IPS-NIHi11 (cell line): ENCODE measurements at places on chromosomes 11 and 22.

DNA sequence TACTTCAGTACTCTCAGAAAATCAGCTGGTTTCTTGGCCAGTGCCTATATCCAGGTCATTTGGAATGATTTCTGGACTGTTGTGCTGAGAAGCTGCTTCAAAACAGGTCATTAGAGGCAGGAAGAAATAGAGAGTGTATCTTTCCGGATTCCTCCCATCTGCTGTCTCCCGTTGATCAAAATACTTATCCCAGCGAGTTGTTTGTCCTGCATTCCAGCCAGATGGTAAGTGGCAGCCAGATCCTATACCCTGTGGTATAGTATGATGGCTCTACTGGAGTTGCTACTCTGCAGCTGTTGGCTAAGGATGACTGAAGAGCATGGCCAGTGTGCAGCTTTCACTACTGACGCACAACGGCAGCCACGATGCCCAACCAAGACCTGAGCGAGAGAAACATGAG, 560.9 kb upstream of the ANO5 start:
- no peak for DNase-seq

DNA sequence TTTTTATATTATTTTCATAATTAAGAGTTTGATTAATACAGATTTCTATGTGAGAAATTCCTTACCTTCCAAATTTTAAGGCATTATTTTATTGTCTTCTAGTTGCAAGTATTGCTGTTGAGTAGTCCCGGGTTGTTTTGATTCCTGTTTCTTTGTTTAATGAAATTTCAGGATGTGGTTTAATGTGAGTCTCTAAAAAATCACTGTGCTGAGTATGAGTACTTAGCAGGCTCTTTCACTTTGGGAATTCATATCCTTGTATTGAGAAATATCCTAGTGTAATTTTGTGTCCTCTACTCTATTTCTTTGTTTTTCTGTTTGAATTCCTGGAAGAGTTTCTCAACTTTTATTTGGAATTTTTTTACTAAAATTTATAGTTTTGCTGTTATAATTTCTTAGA, 113.2 kb downstream of the TMEM135 start:
- no peak for DNase-seq

GRCh38 chr22:20013382-20013871, 3.2 kb downstream of the ARVCF start:
- DNase-seq = peak; percentile 87

DNA sequence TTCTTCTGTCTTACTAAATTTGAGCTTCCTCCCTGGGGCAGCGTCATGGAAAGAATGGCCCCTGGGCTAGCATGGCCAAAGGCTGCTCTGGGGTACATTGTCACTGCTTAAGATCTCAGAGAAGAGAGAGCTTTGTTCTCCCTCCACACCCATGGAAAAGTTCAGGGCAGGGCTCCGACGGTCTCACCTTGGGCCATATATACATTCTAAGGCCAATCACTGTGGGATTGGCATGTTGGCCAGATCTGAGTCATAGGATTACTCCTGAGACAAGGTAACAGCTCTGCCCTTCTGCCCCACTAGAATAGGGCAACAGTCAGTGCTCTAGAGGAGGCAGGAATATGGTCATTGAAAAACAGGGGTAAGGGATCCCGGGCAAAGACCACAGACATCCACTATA, 56.2 kb downstream of the BUD13 start:
- no peak for DNase-seq

DNA sequence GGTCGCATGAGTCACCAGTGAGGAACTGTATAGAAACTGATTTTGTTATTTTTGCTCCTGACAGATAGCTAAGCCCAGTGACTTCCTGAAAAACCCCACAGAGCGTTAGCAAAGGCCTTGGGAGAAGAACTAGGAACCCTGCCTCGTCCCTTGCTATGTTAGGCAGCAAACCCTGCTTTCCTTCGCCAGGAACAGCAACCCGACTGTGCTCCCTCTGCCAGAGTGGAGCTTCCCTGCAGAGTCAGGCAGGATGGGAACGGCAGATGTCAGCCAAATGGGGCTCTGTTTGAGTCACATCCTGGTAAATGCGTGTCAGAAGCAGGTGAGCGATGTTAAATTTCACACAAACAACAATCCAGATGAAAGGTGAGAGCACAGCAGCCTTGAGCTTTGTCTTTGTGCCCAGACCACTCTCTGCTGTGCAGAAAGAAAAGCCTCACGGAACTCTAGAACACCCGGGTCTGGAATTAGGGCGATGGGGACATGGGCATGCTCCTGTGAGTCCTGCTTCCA, 186.6 kb downstream of the ADAMTS15 start:
- DNase-seq = no peak

DNA sequence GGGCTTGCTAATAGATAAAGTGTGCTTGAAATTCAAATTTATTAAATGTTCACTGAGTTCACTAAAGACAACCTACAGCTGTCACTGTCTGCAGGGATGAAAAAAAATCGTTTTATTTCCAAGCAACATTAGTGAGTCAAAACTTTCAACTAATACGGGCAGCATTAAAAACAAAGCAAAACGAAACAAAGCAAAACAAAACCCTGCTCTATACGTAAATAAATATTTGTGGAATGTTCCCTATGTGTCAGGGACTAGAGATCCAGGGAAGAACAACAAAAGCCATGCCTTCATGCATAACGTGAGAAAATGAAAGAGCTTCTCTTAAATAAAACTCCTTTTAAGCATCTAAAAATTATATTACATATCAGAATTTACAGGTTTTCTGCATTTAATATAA, 553 bp downstream of the NAALAD2 start:
- DNase-seq = no peak

GRCh38 chr22:50678218-50678650, 5.6 kb downstream of the SHANK3 start:
- DNase-seq = no peak

DNA sequence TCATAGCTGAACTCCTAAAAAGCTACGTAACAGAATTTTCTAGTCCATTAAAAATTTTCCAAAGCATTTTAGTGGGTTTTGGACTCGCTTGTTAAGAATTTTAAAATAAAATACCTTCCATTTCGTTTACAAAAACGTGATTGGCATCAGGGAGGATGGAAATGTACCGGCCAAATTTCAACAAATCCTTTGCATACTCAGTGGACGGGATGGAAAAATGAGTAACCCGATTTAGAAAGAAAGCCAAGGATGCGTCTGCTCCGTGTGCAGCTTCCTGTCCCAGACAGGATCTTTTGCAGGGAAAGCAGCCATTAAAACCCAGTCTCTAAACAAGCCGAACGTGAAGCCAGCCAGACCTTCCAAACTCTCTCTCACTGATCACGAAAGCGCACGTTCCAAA, 15.6 kb downstream of the TMEM184B start:
- DNase-seq = no peak

DNA sequence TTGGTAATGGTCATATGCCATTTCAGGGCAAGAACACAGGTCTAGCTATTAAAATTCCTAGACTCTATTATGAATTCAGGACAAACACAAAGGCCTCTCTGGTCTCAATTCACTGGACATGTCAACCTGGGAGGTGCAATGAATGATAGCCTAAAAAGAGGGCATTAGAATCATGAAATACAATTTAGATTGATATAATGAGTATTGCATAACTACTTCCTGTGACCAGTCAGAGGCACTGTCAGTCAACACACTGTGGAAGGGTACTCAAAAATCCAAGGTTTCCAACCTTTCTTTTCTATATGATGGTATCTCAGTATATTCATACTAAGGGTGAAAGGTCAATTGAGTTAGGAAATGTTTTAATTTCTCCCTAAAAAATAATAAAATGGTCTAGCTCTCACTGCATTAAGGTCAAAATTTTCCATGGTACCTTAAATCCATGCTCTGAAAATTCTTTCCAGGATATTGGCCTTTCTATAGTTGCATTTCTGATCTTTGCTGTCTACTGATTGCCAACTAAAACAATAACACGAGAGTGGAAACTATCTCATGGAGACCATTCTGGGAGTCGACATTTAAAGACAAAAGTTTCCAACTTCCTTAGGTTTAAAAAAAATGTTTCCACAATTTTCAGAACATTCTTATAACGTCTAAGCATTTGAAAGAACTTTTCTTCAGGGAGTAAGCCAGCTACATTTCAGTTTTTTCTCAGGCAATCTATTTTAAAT, 81.7 kb upstream of the APOA1 start:
- DNase-seq = no peak

- DNase-seq = peak; percentile 63
Observed at GRCh38 chr22:17562906-17563870, at the start of gene SLC25A18. Gene SLC25A18, plus strand, starts transcription at chr22:17563498. Its CDS starts 16,447 bp downstream, at chr22:17579945.

DNA sequence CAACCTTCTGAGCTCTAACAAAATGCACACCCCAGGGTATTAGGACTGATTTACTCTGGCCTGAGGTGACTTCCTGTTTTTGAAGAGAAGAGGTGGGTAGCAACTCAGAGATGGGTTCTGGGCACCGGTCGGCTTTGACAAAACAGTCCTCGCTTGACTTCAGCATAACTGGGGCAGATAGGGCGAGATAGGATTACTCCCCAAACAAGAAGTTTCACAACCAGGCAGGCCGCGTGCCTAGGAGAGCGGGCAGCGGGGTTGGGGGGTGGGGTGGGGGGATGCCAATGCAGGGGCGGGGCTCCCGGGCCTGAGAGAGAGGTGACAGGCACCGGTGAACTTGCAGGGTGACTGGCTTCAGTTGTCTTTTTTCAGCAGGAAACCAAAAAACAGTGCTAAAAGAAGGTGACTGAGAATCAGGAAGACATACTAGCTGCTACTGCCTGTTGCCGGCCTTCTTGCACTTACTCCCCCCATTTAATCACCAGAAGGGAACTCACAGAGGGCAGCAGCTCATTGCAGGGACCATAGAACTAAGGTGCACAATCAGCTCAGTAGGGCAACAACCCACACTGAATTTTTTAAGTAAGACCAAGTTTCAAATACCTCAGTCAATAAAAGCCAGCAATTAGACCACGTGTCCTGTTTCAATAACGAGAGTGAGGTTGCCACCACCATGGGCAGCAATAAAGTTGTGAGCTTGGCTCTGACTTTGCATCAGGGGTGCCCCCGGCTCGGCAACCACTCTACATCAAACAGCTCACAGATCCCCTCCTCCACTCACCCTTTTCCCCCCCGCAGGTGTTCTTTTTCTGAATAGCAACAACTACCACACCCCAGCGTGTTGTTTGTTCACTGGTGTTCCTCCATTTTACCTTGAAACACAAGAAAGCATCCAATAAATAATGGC, 37.2 kb upstream of the ETS1 start:
- no peak for DNase-seq

GRCh38 chr11:103338621-103339484, 229.6 kb downstream of the DYNC2H1 start:
- DNase-seq = no peak

DNA sequence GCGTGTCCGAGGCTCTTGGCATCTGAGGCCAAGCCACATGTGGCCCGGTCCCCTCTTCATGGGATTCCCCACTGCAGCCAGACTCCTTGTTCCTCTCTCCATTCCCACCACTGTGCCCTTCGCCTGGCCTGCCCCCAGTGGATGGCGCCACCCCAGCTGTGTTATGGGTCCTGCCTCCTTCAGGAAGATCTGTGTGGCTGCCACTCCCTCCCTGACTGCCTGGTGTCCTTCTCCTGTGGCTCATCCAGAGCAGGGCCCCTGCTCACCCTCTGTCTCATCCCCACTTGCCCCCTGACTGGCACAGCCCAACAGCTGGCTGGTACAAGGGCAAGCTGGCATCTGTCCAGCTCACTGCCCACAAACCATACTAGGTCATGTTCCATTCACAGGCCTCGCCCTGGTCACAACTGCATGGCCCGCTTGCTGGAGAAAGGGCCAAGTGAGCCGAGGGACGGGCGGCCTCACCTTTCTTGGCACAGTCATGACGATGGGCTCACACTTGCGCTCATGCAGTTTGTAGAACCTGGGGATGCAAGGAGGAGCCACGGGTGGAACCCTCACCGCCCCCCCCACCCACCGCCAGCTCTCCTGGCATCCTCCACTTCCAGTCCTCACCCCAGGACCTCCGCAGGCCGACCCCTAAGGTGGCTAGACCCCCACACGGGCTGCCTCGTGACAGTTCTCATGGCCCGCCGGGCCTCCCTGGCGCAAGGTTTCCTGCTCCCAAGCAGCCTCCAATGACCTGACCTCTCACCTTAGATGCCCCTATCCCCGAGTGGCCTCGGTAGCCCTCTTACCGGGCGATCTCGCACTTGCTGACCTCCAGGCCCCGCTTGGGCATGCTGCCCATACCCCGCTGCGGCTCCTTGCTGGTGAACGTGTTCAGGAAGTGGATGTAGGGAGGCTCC, 2.1 kb upstream of the PTPRCAP start:
- no peak for DNase-seq

DNA sequence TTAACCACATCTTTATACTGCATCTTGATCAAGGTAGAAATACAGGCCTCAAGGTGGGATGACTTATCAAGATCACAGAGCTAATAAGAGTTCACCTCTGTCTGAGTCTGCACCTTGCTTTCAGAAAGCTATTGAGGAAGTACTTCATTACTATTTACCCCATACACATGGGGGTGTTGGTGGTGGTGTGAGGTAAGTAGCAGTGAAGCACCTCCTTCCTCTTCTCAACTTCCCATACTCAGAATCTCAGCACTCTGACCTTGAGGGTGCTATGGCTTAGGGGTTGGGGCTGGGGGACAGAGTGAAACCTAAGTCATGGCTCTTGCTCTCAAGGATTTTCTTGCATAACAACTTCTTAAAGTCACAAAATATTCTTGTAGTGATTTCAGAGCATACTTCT, 56.9 kb downstream of the ME3 start:
- no peak for DNase-seq

GRCh38 chr11:34387653-34388052, 29.8 kb upstream of the ABTB2 start:
- DNase-seq = no peak

DNA sequence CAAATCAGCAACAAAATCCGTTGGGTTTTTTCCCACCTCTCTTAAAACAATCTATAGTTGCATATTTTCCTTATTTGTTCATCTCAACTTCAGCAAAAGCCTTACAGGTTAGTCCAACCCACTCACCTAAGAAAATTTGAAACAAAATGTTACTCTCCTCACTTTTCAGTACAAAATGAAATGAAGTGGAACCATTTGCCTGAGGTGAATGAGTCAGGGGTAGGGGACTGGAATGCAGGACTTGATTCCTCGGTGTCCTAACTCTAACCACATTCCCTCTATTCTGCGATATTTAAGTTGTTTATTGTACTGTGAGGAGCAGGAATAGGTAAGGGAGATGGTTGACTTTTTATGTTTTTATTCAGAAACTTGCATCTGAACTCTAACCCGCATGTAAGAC, 16.4 kb downstream of the ATP5MG start:
- no peak for DNase-seq

- DNase-seq = no peak
Observed at GRCh38 chr22:49154433-49154832, 673.2 kb downstream of the BRD1 start.

- DNase-seq = no peak
Observed at GRCh38 chr11:15969701-15970329, 386.5 kb downstream of the SOX6 start.

- DNase-seq = no peak
Observed at GRCh38 chr11:36628765-36629244, 30.8 kb upstream of the RAG2 start.

DNA sequence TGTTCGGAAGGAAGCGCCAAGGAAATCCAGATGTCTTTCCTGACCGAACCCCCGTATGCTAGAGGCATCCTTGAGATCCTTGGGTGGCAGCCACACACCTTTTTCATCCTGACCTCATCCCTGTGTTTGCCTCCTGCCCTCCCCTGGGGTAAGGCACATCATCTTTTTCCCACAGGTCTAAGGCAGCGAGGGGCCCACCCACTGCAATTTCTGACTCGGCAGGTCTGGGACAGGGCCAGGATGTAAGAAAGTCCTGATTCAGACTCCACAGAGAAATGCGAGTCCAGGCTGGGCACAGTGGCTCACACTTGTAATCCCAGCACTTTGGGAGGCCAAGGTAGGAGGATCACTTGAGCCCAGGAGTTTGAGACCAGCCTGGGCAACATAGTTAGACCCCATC, 10.5 kb downstream of the ZMAT5 start:
- DNase-seq = no peak

- DNase-seq = no peak
Observed at GRCh38 chr11:64866173-64866491, 12.3 kb downstream of the EHD1 start.
